Progenitor cell of endocrine pancreas (in vitro differentiated cells): ENCODE measurements at places on chromosomes 4 and X. TPM values are rescaled to one million over a fixed set of nuclear protein-coding genes. Genes with fewer than 3 reads are reported as not detected.

DNA sequence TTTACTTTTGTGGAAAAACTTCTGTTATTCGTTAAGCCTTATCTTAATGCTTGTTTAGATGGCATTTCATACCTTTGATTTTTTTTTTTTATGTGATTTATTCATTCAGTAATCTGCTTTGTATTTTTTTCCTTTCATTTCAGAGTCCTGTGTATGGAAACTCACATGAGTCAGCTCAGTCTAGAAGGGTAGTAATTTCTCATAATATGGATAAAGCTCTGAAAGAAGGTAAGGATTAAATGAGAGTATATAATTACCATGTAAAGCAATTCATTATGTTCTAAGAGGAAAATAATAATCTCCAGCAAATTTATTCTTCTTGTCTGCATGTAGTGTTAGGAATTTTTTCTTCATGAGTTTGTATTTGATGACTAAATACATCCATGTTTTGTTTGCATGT, 37.8 kb downstream of the SNX25 start:
- DNase-seq, result no peak
- H3K36me3 ChIP-seq, result peaks cover 4% of the 10 kb centered on the region
- H3K27me3 ChIP-seq, result peaks cover 7% of the 10 kb centered on the region
- peaks cover 2% of the 10 kb centered on the region for H3K4me1 ChIP-seq
- H3K27ac ChIP-seq, result no peak overlapping the region

- no peak overlapping the region for H3K4me3 ChIP-seq
- H3K27ac ChIP-seq, result no peak overlapping the region
- peaks cover 1% of the 10 kb centered on the region for H3K4me1 ChIP-seq
- H3K36me3 ChIP-seq, result no peaks in the 10 kb centered on the region
Observed at GRCh38 chr4:23036503-23036902, 343.8 kb downstream of the GBA3 start.

DNA sequence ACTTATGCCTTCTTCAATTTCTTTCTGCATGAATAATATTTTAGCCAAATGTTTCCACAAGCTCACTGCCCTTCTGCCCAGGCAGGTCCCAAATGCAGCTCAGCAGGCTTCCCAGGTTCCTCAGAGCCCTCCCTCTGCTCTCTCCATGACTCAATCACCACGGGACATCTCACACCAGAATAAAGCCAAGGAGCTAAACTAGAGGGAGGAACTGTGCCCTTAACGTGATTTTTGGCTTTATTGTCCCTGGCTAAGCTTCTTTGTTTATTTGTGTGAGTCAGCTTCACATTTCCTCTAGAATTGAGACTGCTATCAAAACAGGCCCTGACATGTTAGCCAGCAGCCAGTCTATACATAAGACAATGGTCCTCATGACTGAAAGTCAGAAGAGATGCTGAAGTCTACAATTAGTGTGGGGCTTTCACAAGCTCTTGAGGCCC, 186.4 kb upstream of the GALNT7 start:
- no peak for DNase-seq
- no peaks in the 10 kb centered on the region for H3K4me1 ChIP-seq
- no peaks in the 10 kb centered on the region for H3K27me3 ChIP-seq
- no peak overlapping the region for H3K4me3 ChIP-seq
- no peaks in the 10 kb centered on the region for H3K36me3 ChIP-seq

GRCh38 chr4:122639181-122639580, 18.3 kb upstream of the IL21 start:
- H3K4me1 ChIP-seq, result peaks cover 6% of the 10 kb centered on the region
- peaks cover 2% of the 10 kb centered on the region for H3K27me3 ChIP-seq

- H3K36me3 ChIP-seq, result peaks cover 9% of the 10 kb centered on the region
- peaks cover under 1% of the 10 kb centered on the region for H3K27me3 ChIP-seq
- peaks cover 12% of the 10 kb centered on the region for H3K4me1 ChIP-seq
- peak overlapping the region; percentile 18 for H3K27ac ChIP-seq
- no peak for DNase-seq
- peak overlapping the region; percentile 84 for H3K4me3 ChIP-seq
Observed at GRCh38 chr4:185144601-185145240, 1.7 kb downstream of the SLC25A4 start.

- H3K27me3 ChIP-seq, result no peaks in the 10 kb centered on the region
- peaks cover 33% of the 10 kb centered on the region for H3K4me1 ChIP-seq
- DNase-seq, result no peak
- no peaks in the 10 kb centered on the region for H3K36me3 ChIP-seq
- H3K27ac ChIP-seq, result no peak overlapping the region
Observed at GRCh38 chr4:142345924-142346323, 500.2 kb downstream of the INPP4B start.

DNA sequence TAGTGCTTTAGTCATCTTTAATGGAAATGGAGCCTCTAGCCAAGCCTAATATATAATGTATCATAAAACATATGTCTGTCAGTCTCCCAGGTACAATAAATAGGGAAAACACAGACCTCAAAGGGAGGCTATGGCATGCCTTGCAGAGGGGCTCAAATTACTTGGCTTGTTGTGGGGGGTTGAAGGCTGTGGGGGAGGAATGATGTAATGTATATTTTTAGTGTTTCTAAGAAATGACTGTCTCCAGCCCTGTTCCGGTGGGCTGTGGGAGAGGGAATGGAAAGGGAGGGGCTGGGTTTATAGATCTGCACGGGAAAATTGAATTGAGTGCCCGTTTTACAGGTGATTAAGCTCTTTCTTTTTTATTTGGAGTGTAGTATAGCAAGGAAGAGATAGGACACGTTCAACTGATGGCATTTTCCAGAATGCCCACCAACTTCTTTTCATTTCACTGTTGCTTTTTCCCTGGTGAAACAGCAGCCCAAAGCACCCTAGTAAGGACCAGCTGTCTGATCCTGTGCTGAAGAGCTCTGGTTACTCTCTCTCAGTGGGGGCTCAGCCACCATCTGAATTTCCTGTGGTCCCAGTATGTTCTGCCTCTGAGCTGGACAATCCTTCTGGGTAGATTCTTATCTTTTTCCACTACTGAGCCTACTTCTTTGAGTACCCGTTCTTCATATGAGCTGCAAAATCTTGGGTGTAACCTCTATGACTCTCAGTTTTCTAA, 220.7 kb upstream of the CASK start:
- peaks cover 3% of the 10 kb centered on the region for H3K4me1 ChIP-seq
- no peak overlapping the region for H3K4me3 ChIP-seq
- DNase-seq, result no peak
- H3K36me3 ChIP-seq, result no peaks in the 10 kb centered on the region
- H3K27ac ChIP-seq, result no peak overlapping the region
- no peaks in the 10 kb centered on the region for H3K27me3 ChIP-seq

RLIM gene
- 33.1 and 35.2 TPM in 2 replicates for total RNA-seq

TCEANC gene
- 3.0 and 4.1 TPM in 2 replicates for total RNA-seq

DNA sequence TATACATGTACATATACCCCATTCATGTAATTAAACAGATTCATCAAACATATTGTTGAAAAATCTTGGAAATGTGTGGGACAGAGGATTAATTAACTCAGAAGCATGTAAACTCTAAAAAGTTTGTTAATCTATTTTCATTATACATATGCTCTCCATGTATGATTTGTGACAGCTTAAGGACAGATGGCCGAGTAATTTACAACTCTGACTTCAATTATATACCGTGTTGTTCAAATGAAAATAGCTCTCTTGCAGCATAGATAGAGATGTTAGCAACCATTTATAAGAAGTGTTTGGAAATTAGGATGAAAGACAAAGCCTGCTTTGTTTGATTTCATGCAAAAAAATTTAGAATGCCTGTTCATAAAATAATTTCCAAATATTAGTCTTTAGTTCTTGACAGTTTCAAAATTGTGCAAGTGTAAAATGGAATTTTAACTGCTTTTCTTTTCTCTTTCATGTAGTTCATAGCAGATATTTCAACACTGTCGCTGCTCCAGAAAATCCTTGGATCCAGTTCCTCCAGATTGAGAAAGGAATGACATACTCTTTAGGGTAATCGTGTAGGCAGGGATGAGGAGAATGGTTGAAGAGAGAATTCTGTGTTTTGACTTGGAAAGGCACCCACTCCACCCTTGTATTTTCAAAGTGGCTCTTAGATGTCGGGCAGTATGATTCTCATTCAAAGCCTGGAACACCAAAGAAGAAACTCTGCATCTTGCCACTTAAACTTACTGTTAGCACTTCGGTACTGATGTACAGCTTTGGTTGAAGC, 23.1 kb downstream of the AFF2 start:
- no peak for DNase-seq
- no peaks in the 10 kb centered on the region for H3K36me3 ChIP-seq
- peaks cover 3% of the 10 kb centered on the region for H3K27me3 ChIP-seq
- H3K4me1 ChIP-seq, result peaks cover 4% of the 10 kb centered on the region
- no peak overlapping the region for H3K4me3 ChIP-seq

DGKK gene
- total RNA-seq, result 1.1 and 1.2 TPM in 2 replicates

GRCh38 chrX:131841496-131842437, 181.3 kb upstream of the STK26 start:
- H3K27me3 ChIP-seq, result no peaks in the 10 kb centered on the region
- H3K27ac ChIP-seq, result no peak overlapping the region
- peaks cover 6% of the 10 kb centered on the region for H3K4me1 ChIP-seq
- no peaks in the 10 kb centered on the region for H3K36me3 ChIP-seq
- no peak overlapping the region for H3K4me3 ChIP-seq

GRCh38 chr4:94399721-94400120, 52.0 kb upstream of the PDLIM5 start:
- H3K27me3 ChIP-seq, result no peaks in the 10 kb centered on the region
- DNase-seq, result no peak
- no peak overlapping the region for H3K27ac ChIP-seq
- H3K36me3 ChIP-seq, result no peaks in the 10 kb centered on the region
- no peak overlapping the region for H3K4me3 ChIP-seq

DNA sequence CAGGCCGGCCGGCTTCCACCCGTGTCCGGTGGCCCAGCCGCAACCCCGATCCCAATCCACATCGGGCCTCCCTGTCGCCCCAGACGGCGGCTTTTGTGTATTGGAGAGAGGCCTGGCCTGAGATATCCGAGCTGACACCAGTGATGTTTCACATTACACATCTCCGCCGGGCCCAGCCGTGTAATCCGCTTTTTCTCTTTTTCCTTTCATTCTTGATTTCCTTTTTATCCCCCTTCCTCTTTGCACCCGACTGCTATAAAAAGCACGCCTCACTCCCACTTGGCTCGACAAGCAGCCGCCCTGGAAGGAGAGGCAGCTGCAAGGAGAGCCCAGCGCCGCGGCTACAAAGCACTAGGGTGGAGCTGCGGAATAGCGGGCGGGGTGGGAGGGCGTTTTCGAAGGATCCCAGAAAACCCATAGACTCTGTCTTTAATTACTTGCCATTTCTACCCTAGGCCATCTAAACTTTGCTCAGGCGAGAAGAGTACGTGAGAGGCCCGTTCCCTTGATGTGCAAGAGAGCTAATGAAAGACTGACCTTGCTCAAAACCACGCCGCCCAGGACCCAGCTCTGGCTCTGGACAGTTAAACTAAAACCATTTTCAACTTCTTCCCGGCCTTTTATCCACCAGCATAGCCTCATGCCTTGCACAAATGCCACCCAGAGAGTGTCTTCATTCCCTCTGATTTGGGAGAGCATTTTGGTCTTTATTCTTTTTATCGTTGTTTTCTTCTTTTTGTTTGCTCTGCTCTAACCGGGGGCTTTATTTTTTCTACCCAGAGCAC, 3.2 kb downstream of the PITX2 start:
- H3K27ac ChIP-seq, result no peak overlapping the region
- peaks cover 27% of the 10 kb centered on the region for H3K4me1 ChIP-seq
- no peak overlapping the region for H3K4me3 ChIP-seq
- H3K27me3 ChIP-seq, result peaks cover 97% of the 10 kb centered on the region
- H3K36me3 ChIP-seq, result no peaks in the 10 kb centered on the region

DNA sequence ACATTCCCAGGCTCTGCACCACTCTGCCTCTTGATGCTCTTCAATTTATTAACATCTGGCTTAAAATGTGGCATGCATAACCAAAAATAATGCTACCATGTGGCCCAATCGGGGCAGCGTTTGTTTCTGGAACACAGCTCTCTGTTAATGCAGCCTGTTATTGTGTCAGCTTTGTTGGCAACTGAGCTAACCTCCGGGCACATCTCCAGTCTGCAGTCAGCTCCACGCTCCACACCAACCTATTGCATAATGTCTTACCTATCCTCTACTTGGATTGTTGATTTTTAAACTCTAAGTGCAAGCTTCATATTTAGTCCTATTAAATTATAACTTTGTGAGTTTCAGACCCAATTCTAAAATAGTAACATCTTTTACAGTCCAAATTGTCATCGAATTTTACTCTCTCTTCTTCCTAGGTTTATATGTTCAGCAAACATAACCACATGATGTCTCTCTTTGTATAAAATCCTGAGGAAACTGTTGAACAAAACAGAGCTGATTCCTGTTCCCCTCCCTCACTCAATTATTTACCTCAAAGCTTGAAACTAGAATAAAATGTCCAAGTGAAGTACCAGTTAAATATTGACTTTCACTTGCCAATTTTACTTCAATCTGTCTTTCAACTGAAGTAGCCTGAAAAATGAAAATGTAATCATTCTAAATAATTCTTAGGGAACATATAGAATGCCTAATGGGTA, 92.2 kb upstream of the RAPGEF2 start:
- no peak overlapping the region for H3K27ac ChIP-seq
- no peaks in the 10 kb centered on the region for H3K27me3 ChIP-seq
- peaks cover 4% of the 10 kb centered on the region for H3K4me1 ChIP-seq
- DNase-seq, result no peak
- H3K36me3 ChIP-seq, result no peaks in the 10 kb centered on the region
- no peak overlapping the region for H3K4me3 ChIP-seq
